ENCODE measurements at places on chromosomes 7 and 10.

- no peak for DNase-seq
These were observed 248.4 kb downstream of the WDR11 start for GRCh38 chr10:121099592-121099991.

- peak; percentile 25 for DNase-seq
These were observed 15.5 kb downstream of the CARD11 start for GRCh38 chr7:3028071-3028757.

DNA sequence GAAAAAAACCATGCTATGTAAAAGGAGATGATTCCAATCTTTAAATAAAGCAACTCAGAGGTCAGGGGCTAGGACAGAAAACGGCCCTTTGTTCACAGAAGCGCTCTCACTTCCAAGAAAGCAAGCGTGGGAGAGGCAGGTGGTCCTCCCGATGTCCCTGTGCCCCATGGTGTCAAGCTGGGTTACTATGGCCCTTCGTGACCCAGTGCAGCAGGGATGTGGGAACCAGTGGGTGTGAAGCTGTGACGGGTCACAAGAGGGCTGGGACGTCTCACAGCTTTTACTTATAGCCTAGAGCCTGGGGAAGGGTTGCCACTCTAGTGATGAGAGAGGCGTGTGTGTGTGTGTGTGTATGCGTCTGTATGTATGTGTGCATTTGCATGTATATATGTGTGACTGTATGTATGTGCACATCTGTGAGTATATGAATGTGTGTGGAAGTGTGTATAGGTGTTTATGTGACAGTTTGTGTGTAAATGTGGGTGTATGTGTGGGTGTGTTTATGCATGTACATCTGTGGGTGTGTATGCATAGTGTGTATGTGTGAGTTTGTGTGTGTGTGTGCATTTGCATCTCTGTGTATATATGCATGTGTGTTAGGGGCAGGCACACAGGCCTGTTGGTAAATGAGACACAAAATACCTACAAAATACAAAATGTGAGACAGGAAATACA, 25.2 kb downstream of the HTRA1 start:
- no peak for DNase-seq

- DNase-seq = no peak
These were observed 327.3 kb downstream of the PHTF2 start for GRCh38 chr7:78125884-78126283.

DNA sequence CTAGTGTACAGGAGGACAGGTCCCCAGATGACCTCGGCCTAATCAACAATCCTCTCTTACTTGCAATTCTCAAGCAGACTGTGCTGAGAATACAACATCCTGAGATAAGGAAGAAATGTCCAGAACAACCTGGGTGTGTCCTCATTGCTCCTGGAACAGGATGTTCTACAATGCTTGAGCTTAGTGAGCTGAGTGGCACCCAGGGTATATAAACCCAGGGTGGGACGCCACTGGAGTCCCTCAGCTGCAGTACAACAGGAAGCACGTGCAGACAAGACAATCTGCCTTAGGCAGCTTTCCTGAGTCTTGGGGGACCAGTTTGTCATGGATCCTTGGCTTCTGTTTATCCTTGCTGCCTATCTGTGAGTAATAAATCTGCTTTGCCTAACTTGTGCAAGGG, 27.7 kb upstream of the SLC25A13 start:
- no peak for DNase-seq

DNA sequence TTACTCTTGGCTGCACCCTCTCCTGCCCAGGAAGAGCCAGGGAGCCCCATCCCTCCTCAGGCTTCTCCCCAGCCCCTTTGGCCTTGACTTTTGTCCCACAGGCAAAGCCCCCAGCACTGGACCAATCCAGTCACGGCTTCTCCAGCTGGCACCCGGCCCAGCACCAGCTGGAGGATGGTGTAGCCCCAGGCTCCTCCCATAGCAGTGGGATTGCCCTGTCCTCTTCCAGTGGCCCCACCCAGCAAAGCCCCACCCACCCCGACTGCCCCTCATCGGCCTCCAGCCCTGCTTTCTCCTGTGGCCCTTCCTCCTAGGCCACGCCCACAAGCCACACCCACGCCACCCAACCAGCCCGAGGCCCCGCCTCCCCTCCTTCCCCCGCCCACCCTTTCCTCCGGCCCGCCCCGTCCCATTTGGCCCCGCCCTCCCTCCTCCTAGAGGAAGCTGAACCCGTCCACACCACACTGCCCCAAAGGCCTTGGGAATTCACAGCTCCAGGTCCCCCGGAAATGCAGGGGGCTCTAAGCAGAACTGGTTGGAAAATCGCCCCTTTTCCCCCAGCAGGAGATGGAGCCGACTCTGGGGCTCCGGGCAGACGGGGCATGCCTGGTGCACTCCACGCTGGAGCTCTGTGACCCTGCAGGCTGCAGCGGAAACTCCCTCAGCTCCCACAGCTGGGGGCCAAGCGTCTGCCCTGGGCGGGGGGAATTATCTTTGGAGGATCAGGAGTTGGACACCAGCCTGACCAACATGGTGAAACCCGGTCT, 25.2 kb downstream of the GET4 start:
- peak; percentile 41 for DNase-seq

GRCh38 chr10:101319241-101319915, 34.6 kb upstream of the BTRC start:
- DNase-seq = no peak

DNA sequence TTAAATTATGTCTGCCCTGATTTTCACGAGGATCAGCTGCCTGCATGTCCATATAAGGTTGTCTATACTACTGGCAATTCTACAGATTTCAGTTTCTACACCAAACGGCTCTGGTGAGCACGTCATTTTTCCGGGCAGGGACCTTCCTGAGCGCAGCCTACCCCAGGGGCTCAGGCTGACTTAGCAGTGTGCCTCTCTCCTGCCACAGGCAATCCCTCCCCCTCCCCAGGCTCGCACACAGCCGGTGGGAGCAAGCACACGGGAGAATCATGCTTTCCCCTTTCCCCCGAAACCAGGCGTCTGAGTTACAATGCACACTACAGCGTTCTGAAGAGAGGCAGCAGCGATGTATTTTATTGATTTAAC, 1.7 kb downstream of the KLF6 start:
- peak; percentile 64 for DNase-seq

- DNase-seq = no peak
These were observed 104.4 kb upstream of the FGFR2 start for GRCh38 chr10:121702351-121703320.

GRCh38 chr10:11249152-11249807, 231.6 kb downstream of the CELF2 start:
- DNase-seq = no peak

- DNase-seq = no peak
These were observed 75.8 kb downstream of the PODXL start for GRCh38 chr7:131480384-131481315.

DNA sequence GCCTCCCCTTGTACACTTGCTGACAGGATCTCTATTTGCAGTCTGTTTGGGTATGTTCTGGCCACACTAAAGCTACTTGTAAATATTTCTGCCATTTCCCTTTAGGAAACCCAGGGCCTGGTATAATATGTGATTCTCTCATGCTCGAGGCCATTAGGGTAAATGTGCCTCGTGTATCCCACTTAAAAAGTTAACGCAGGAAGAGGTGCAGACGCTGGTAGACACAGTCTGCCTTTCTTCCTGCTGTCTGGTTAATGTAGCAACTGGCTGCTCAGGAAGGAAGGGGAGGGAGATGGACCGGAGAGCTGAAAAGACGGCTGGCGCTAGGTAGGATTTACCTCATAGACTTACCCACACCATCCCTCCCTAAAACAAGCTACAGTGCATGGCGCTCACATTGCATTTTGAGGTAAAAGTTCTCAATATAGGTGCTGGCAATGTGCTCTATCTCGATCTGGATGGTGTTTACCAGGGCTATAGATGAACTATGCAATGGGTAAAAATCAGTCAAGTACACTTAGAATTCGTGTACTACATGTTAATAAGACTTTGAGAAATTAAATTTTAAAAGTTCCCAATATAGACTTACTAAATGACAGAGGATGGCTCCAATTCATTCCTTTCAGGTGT, 125.9 kb downstream of the JAZF1 start:
- DNase-seq = no peak

- DNase-seq = no peak
These were observed 574 bp downstream of the UTF1 start for GRCh38 chr10:133230387-133231195.

- DNase-seq = no peak
These were observed 1165.9 kb upstream of the CELF2 start for GRCh38 chr10:9851808-9852207.

- DNase-seq = peak; percentile 18
These were observed 535 bp downstream of the ASAH2B start for GRCh38 chr10:50740293-50740648.

DNA sequence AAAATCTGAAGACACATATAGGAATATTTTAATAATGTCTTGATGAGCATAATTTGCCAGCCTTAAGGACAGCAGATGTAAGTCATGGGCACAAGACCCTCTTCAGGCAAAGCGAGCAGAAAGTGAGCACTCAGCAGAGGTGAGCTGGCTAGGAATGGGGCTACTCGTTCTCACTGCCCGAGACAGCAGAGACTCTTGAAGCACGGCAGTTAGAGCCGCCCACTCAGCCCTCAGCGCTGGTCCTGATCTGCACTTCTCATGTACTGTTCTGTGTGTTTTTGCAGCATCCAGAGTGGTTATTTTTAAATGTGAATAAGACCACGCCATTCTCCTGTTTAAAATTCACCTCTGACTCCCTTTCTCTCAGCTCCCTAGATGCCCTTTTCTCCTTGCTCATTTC, 65.3 kb downstream of the GFRA1 start:
- DNase-seq = no peak

DNA sequence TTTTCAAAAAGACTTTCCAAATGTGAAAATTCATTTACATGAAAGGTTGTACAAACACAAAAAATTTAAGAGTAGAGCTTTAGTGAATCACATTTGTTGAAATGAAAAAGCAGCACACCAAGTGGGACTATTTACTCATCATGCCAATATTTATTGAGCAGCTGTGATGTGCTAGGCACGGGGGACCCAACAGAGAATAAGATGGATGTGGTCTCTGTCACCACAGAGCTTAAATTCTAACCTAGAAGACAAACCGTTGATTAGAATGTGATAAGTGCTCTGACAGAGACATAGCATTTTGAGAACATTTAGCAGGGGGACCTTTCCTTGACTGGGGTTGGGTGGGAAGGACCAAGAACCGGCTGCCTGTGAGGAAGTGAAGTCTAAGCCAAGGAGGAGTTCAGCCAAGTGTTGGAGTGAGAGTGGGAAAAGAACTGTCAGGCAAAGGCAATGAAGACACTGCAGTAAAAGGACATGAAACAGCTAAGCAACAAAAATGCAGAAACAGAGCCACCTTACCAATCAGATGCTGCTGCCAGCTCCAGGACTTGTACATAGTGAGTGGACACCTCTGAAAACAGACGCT, 19.1 kb downstream of the ADAM12 start:
- DNase-seq = no peak

DNA sequence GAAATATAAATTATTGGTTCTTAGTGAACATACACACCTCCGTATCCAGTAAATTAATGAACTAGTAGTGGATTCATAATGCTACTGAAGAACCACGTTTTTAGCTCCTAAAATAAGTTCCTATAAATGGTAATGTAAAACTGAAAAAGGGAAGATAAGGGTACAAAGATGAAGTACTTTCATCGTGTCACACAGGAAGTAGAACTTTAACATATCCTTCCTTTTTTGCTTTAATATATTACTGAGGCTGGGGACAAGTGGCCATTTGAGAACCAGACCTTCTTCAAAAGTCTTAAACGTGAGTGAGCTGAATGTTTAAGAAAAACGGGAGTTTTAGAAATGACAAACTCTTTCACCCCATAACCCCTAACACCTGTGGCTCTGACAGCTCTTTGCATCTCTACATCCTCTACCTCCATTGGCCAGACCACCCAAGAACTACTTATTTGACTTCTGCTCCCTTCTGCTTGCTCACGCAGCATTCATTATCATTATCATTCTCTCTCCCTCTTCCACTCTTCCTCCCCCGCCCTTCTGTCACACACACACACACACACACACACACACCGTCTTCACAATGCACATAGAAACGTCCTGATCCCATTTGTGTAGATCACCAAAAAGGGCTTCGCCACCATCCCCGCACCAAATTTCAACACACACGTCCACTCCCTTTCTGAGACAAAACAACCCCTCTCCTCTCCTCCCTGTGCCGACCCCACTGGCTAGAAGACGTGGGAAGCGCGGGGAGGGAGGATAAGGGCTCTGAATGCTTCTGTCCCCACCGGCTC, 677 bp downstream of the SKAP2 start:
- peak; percentile 0 for DNase-seq

GRCh38 chr7:149764481-149765398, 8.6 kb downstream of the ZNF467 start:
- no peak for DNase-seq

DNA sequence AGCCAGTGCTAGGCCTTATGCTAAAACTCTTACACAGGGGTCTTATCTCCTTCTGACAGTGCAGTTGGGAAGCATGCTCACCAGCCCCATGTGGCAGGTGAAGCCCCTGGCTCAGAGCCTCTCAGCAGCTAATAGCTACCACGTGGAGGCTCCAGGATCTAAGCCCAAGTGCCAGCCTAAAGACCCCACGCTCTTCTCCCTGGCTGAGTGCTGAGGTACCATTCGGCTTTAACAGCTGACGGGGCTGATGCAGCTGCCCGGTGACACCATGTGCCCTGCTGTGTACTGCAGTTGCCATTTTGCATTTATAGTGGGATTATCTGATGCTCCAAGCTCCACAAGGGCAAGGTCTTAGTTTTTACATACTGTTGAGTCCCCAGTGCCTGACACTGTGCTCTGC, 515.7 kb upstream of the GALNT17 start:
- DNase-seq = no peak

DNA sequence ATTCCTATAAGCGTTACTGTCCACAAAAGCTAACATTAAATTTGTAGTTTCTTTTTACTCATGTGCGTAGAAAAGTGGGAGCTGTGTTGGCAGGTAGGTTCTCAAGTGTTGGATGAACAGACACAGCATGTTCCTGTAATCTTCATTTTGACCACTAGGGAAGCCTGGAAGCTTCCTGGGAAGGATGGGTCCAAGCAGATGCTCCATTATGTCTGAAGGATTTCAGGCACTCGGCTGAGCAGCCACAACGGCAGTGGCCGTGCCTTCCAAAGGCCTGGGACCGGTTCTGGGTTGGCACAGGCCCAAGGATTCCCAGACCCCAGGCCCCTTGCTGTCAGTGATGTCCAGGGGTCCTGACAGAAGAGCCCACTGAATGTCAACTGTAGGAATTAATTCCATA, 386.3 kb downstream of the TNS3 start:
- no peak for DNase-seq

Data from activated CD4-positive, alpha-beta T cell treated with anti-CD3 and anti-CD28 coated beads, Interleukin-2, amount 50 U/mL, for 1 hour (primary cell).